ENCODE measurements at places on chromosomes 5 and 9.

DNA sequence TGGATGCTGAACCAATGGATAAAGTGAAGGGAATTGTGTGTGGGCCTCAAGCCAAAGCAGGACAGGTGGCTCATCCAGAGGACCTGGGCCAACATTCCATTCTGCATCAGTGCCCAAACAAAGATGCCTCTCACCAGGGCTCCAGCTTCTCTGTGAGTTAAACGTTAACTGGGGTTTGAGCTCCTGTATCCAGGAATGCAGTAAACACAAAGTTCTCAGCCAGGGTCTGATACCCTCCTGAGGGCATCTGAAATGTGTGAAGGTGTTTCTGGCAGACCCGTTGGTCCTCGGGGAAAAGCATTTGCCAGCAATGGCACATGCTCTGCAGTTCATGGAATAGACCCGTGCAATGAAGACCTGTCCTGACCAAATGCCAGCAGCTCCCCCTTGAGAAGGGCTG lies 33.9 kb upstream of the AOPEP start:
- no peak for DNase-seq

DNA sequence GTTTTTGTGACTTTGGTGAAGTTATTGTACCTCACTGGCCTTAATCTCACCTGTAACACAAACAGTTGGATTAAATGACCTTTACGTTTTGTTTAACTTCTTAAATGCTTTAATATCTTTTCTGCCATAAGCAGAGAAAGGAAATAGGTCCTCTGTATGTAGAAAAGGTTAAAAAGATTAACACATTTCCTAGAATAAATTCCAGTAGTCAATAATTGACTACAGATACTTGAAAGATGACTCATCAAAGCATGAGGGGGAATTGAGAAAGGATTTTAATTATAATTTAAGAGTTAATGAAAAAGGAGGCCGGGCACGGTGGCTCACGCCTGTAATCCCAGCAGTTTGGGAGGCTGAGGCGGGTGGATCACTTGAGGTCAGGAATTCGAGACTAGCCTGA lies 35.8 kb upstream of the CMYA5 start:
- DNase-seq: no peak

- DNase-seq: no peak
Observed at GRCh38 chr5:133307275-133307674, 255.5 kb downstream of the HSPA4 start.

DNA sequence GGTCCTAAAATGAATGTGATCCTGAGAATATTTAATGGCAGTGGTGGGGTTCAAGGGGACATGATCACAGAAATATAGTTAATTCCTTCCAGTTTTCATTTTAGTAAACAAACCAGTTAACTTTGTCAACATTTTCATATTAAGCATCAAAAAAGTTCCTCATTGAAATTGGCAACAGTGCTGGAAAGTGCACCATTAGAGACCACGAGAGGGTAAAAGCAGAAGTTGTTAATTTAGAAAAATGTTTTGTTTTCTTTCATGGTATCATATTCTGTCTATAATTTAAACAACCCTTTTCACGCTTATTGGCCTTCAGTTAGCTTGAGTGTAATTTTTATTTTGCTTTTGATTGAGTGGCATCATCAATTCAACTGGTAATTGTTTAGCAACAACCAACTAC lies 11.9 kb downstream of the GIN1 start:
- DNase-seq: no peak

DNA sequence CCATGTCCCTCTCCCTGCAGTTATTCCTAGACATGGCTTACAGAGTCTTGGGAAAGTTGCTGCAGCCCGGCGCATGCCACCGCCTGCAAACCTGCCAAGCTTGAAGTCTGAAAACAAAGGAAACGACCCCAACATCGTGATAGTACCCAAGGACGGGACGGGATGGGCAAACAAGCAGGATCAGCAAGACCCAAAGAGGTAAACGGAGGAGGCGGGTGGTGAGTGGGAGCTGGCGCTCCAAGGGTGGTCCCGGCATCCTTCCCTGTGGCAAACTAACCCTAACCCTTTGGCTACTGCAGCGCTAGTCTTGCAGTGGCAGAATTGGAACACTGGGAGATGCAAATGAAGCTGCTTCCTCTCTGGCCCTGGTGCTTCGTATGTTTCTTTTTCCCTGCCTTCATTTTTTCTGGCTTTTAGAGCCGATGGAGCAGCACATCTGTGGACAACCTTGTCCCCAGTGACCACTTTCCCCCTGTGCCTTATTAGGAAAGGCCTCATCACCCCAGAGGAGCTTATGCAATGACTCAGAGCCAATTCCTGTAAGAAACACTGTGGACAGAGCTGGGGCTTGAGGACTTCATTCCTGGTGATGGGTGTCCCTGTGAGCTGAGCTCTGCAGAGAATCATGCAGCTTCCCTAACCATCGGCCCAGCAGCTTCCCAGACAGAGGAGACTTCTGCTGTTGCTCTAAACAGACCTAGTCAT lies 38.9 kb downstream of the PRRC2B start:
- DNase-seq: no peak

DNA sequence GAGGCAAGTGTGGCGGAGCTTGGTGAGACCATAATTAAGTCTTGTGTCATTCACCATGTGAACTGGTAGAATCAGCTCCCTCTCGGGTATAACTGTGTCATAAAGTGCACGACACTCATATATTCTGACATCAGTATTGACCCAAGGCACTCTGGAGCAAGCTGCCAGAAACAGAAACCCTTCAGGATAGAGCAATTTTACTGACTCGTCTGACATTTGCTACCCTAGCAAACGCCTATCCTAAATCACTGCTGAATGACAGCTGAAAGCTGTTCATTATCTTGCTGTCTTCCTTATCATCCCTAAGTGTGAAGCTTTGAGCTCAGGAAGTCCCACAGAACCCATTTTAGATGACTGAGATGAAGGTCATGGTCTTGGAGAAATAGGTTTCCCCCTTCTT lies 27.8 kb downstream of the PTCH1 start:
- DNase-seq: no peak

GRCh38 chr9:127628758-127629467 lies 16.8 kb downstream of the STXBP1 start:
- DNase-seq: no peak

- no peak for DNase-seq
Observed at GRCh38 chr5:103041071-103041676, 78.8 kb downstream of the GIN1 start.

GRCh38 chr9:134743853-134744252 lies 102.2 kb downstream of the COL5A1 start:
- no peak for DNase-seq

- no peak for DNase-seq
Observed at GRCh38 chr5:71640408-71640807, 53.3 kb downstream of the MCCC2 start.

GRCh38 chr5:67165526-67166459 lies 30.8 kb downstream of the CD180 start:
- DNase-seq: peak; percentile 81

DNA sequence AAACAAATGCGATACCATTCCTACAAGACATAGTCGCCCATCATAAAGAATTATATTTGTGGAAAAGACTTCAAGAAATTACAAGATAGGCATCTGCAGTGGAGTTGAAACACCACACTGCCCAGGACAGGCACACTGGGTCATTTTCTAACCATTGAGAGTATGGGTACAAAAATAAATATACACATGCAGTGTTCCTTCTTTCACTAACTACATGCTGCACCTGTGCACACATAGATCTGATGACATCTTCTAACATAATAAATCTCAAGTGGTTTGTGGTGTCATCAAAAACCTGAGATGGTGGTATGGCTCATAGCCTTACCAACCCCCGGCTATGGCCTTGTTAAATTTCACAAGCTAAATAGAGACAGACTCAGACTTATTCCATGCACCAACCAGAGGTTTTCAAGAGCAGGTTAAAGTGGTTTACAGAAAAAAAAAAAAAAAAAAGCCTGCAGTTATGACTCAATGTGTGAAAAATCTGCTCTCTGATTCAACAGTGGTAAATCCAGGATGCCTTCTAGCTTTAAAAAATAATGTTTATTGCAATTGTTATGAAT lies 12.4 kb upstream of the NFIB start:
- no peak for DNase-seq

DNA sequence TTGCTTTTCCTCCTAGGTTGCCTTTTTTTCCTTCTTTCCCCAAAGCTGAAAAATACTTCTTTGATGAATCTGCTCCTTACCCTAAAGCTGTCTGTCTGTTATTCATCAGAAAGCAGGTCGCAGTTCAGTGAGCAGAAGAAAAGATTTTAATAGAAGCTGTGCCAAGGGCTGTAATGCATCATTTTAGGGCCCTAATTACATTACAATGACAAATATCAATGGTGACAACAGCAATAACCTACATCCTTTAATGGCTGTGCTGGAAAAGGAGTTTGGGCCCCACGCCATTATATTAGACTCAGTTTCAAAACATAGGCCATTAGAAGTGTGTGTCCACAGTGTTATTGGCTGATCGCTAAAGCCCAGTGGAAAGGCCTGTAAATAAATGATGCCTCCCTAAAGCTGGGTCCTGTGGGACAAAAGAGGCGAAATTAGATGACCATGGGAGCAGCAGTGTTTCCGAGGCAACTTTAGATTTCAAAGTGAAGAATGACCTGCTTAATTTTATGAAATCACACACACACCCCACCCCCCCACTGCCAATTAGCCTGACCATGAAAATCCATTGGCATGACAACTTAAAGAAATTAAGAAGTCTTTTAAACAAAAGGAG lies 38.4 kb downstream of the TLE4 start:
- no peak for DNase-seq

DNA sequence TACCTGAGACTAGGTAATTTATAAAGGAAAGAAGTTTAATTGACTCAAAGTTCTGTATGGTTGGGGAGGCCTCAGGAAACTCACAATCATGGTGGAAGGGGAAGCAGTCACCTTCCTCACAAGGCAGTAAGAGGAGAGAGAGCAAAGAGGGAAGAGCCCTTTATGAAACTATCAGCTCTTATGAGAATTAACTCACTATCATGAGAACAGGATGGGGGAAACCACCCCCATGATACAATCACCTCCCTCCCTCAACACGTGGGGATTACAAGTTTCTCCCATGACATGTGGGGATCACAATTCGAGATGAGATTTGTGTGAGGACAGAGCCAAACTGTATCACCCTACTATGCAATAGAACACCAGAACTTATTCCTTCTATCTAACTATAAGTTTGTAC lies 27.9 kb downstream of the CD274 start:
- no peak for DNase-seq
